ENCODE measurements at places on chromosomes 6 and 20.

DNA sequence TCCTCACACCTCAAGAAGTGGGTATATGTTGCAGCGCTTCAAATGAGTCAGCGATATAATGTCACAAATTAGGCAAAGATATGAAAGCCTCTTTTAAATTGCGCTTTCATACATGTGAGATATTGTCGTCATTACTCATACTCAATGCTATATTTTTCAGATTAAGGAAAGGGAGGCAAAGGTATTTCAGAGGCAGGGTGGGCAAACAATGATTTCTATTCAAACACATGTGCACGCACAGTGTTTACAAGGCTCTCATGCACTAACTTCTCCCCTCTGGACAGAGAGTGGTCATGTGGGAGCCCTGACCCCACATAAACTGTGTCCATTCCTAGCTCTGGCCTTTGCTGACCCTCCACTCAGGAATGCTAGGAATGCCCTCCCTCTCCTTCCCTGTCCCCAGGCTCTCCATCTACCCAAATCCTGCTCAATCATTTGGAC, 112.1 kb upstream of the TMEM170B start:
- DNase-seq = no peak

DNA sequence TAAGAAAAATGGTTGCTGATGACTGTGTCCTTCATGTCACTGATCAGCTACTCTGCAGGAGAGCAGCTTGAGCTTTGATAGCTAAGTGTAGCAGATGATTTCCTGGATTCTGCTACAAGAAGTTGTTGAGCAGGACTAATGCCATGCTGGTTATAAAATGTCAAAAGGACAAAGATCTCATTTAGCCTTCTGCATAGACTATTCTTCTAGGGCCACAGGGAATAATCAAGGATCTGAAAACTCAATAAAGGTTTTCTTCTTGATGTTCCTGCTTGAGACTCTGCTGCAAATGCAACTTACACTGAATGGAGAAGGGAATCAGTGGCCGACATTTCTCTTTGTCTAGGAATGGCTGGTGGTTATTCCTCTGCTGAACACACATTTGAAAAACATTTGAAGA, 360.3 kb upstream of the PTCHD4 start:
- no peak for DNase-seq

- no peak for DNase-seq
Measured at GRCh38 chr6:72626126-72626525, 4.3 kb downstream of the KCNQ5 start.

GRCh38 chr6:25641377-25641776, 10.6 kb upstream of the SCGN start:
- DNase-seq = no peak

- DNase-seq = no peak
Measured at GRCh38 chr20:36878941-36879340, 3.0 kb downstream of the TLDC2 start.

GRCh38 chr6:40251637-40252300, 317.5 kb upstream of the MOCS1 start:
- DNase-seq = no peak

GRCh38 chr6:136886091-136886490, 36.0 kb upstream of the SLC35D3 start:
- DNase-seq = no peak

GRCh38 chr6:25346064-25346463, 66.9 kb downstream of the CARMIL1 start:
- no peak for DNase-seq

GRCh38 chr6:162118706-162119105, 608.9 kb downstream of the PRKN start:
- no peak for DNase-seq

- no peak for DNase-seq
Measured at GRCh38 chr20:50636601-50637540, 54.5 kb downstream of the RIPOR3 start.

DNA sequence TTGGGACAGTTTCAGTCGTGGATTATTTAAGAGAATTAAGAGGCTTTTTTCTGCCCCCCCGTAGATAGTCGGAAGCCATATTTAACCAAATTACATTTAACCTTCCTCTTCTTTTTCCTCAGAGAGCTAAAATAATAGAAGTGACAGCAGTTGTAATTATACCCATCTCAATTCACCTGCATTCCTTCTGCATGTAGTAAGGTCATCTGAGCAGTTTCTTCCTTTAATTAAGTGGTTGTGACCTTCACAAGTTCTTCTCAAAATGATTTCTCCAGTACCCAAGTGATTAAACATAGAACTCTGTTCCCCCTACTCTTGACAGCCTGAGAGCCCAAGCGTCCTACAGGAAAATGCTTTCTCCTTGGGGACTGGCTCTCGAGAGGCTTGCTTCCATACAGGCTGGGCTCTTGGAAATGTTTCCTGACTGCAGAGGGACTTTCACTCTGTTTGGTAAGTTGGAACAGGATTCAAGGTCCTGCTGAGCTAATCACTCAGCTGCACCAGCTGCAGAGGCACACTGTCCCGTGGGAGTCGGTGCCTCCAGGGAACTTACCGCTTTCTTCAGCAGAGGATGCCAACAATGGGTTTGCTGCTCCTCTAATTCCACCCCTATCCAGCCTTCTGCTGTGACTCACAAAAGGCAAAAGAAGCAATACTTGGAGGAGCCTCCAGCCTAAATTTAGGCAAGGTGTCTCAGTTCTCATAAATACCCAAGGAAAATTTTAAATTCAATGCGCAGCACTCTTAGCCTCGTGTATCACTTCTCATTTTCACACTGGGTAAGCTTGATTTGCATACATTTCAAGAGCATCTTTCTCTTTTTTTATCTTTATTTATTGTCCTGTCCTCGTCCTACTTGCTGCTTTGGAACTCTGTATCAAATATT, 414.9 kb downstream of the KIF16B start:
- no peak for DNase-seq

DNA sequence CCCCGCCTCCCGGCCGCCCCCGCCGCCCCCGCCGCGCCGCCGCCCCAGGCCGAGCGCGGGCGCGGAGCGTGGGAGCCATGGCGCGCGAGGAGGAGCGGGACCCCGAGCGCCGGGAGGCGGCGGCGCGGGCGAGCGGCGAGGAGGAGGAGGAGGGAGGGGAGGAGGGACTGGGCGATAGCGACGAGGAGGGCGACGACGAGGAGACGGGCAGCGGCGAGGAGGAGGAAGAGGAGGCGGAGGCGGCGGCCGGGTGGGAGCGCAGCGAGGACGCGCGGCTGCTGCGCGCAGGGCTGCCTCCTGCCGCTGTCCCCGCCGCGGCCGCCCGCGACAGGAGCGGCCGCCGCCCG, at the start of gene SLC24A3:
SLC24A3 (plus strand) TSS at position 174 of the 347 bp plus-strand sequence.
- DNase-seq = no peak

DNA sequence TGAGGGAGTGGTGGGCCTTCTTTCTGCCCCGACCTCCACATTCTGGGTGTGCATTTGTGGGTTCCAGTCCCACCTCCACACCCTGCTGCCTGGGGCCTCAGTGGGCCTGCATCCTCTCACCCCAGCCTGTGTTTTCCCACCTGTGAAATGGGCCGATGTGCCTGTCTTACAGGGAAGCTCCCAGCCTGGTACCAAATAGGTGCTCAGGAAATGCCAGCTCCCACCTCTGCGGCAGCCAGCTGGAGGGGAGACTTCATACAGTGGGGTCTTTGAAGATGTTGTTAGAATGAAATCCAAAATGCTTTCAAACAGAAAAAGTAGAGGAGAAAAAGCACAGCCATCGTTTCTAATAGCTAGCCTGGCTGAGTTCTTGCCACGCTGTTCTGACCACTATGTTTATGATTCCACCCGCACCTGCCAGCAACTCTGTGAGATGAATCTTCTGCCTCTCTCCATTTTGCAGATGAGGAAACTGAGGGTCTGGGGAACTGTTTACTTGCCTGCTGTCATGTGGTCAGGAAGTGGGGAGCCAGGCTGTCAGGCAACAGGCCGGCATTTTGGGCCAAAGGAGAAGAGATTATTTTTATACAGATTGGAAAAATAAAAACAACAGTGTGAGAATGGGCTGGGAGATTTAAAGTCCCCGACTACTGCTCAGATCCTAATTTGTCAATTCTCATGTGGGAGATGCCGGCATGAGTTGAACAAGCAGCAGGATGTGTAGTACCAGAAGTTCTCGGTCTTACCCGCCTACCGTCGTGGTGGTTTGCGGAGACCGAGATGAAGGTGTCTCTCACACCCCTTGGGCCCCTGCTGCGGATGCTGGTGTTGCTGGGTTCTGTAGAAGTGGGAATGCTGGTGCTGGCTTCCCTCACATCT, 4.6 kb downstream of the TMEM181 start:
- DNase-seq = no peak

GRCh38 chr6:85321906-85322305, 128.0 kb upstream of the NT5E start:
- no peak for DNase-seq

- DNase-seq = no peak
Measured at GRCh38 chr6:45545416-45545815, 167.7 kb upstream of the SUPT3H start.

DNA sequence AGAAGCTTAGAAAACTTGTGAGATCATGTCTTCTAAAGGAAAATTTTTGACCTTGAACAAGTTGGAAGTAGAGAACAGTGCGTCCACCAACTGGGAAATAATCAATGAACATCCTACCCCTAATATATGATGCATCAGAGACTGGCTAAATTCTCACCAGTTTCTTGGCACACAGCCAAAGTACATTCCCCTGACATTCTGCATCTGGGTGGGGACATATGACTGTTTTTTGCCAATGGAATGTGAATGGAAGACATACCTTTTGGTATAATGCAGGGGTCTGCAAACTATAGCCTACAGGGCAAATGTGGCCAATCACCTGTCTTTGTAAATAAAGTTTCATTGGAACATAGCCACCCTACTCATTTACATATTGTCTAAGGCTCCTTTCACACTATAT, 84.7 kb downstream of the HAO1 start:
- DNase-seq = no peak

GRCh38 chr6:92496527-92496926, 922.8 kb downstream of the EPHA7 start:
- no peak for DNase-seq

DNA sequence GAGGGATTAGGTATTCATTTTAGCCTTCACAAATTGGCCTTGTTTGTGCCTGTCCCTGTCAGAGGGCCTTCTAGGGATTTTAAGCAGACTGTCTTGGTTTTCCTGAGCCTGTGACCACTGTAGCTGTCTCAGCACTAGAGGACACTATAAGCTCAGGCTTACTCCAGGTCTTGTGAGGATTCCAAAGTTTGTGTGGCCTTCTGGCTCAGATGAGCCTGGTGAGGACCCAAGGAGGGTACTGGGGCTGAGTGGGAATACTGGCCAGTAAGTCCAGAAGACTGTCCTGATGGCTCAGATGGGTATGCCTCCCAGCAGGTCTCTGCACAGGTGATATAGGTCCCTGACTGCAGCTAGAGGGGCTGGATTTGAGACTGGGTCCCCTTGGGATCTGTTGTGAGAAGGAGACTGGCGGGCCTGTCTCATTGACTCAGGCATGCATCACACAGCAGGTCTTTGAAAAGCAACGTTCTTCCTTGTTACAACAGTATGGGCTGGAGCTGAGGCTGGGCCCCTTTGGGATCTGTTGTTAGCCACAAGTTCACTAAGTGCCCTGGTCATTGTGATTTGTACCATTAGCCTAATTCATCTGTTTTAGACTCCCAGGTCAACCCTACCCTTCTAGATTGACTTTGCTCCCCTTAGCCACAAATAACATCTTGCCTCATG, 26.3 kb upstream of the TFB1M start:
- no peak for DNase-seq

- DNase-seq = no peak
Measured at GRCh38 chr6:156695742-156696141, 81.4 kb upstream of the ARID1B start.

GRCh38 chr20:19921284-19921793, 95.8 kb upstream of the NAA20 start:
- no peak for DNase-seq

GRCh38 chr20:41715526-41715925, 97.3 kb upstream of the CHD6 start:
- DNase-seq = no peak

DNA sequence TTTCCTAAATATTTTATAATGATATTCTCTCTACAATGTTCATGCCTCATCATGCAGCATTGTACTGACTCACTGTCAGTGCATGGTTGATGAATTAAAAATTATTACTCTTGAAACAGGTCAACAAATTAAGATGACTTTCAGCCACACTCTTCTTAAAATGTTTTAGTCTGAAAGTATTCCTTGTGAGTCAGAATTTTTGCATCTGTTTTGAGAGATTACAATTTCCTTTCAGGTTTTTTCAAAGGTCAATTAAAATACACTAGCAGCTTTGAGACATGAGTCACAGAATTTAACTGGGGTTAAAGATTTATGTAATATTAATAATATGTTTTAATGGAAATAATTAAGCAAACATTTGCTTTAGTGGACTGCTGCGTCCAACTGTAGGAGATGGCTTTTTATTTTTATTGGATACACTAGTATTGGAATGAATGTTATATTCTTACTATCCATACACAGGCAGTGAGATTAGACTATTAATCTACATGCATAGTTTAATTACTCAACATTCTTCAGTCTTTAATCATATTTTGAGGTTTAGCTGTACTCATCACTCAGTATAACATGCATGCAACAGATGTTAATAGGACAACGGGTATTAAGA, 9.7 kb downstream of the COL12A1 start:
- DNase-seq = no peak

- no peak for DNase-seq
Measured at GRCh38 chr6:137571854-137572253, 77.7 kb upstream of the OLIG3 start.

GRCh38 chr6:150343434-150343833, 25.4 kb upstream of the IYD start:
- no peak for DNase-seq

DNA sequence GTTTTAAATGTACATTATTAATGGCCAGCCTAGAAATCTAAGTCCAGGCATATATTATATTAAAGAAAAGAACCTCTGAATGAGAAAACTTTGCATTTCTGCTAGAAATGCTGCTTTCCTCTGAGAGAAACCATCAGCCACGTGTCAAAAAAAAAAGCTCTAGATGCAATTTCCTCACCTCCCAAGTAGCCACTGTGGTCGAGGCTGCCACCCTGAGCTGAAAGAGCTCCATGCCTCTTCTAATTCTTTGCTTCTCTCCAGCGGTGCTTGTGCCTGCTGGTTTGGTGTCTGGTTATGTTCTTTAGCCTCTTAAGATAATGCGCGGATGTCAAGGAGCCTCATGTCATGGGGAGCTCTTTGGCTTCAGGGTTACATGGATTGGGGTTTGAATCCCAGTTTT, 316.0 kb downstream of the TFAP2C start:
- no peak for DNase-seq

DNA sequence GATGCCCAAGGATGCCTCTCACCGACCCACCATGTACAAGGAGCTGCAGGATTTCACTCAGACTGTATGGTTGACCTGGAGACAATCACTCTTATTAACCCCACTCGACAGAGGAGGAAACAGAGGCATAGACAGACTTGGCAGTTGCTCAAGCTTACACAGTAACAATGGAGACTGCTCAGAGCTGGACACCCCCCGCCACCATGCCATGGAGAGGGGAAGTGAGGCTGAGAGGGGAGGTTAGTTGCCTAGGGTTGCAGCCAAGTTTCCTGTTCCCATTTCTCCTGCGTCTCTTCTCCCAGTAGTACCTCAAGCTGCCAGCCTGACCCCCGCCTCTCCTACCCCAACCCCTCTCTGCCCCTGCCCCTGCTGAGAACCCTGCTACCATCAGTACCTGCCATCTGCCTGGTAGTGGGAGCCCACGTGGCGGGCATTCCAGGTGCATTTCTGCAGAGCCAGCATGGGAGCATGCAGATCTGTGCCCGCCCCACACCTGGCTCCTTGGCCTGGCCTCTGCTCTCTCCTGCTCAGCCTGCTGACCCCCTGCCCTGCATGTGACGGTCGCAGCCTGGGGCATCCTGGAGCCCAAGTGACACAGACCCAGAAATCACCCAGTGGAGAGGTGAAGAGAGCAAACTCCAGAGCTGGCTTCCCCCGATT, 157.7 kb downstream of the PREX1 start:
- DNase-seq = no peak

- DNase-seq = no peak
Measured at GRCh38 chr20:42100137-42100704, 482.0 kb upstream of the CHD6 start.
